ENCODE measurements at places on chromosomes 5 and 9.

DNA sequence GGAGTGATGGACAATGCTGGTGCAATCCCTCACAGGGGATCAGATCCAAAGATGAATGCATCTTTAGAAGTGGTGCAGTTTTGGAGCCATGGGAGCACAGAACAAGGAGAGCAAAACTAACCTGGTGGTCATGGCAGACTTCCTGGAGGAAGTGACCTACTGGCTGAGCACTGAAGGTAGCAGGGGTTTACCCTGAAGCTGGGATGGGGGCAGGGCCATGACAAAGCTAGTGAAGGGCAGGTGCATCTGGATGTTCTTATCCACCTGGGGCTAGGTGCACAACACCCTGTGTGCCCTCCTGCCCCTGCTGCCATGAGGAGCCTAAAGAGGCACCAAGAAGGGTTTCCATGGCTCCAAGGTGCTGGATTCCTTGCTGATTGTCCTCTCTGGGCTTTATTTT, 11.5 kb upstream of the PITX1 start:
- peak; percentile 65 for DNase-seq

- no peak for DNase-seq
Observed at GRCh38 chr5:37751227-37751626, 88.6 kb downstream of the GDNF start.

GRCh38 chr5:143241892-143242291, 161.6 kb downstream of the NR3C1 start:
- DNase-seq, result no peak

GRCh38 chr5:39100301-39100850, 26.2 kb upstream of the RICTOR start:
- no peak for DNase-seq

- DNase-seq, result no peak
Observed at GRCh38 chr5:5404381-5404780, 18.1 kb upstream of the ICE1 start.

DNA sequence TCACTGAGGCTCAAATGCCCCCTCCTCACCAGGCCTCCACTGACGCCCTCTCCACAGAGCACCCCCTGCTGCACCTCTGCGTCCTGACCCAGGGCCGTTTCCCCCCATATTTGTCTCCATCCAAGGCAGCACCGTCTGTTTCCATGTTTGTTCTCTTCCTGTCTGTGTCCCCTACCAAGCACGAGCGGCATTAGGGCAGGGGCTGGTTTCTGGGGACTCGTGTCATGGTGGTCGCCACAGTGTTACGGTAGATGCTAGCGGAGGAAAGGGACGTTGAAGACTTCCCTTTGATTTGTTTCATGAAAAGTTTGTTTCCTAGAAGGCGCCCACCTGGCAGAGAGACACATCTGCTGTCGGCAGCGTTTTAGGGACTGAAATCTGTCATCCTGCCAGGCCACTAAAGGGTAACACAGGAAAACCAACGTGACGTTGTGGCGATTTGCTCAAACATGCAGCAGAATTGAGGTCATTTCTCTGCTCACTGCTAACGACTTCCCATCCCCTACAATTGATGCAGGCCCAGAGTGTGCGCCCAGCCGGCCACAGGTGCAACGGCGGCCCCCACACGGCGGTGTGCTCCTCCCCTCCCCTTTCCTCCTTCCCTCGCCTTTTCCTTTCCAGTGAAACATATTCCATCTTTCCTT, 79.3 kb upstream of the IRX4 start:
- DNase-seq, result no peak

GRCh38 chr5:170491479-170491878, 12.3 kb upstream of the KCNIP1 start:
- no peak for DNase-seq

- no peak for DNase-seq
Observed at GRCh38 chr5:120769312-120769872, 305.3 kb downstream of the PRR16 start.

DNA sequence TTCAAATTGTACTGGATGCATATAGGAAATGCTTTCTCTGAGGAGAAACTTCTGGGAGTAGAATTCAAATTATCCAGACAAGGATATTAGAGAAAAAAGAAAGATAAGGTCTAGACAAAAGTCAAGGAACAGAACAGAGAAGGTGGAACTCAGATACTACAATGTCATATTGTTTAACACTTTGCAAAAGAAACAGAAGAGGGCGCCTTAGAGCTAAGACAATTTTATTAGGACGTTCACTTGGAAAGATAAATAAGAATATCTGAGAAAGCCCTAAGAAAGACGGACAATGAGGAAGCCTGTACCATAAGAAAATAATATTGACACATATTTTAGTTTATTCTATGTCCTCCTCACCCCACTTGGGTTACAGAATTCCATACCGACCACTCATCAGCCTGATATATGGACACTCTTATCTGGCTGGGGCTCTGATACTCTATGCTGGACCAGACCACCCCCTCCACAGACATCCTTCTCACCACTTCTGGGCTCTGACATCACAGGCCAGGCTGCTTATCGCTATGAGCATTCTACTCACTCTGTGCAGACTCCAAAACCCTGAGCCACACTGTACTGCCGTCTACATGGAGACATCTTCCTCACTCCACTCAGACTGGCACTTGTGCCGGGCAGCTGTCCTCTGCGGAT, 9.1 kb upstream of the AK3 start:
- peak; percentile 56 for DNase-seq

DNA sequence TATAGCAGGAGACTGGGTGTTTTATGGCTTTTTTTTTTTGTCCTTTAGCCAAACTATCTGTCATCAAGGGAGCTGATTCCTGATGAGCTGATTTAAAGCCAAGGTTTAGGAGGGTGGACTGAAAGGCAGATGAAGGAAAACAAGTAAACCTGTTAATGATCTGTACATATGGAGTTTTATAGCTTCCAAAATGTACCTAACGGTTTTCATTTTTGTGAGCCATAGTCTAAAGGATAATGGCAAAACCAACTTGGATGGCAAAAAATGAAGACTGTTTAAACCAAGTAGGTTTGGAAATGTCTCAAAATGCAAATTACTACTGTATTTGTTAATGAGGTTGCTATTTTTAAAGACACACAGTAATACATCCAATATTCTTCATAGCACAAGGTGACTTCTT, 281.5 kb downstream of the YTHDC2 start:
- DNase-seq, result no peak

Data from MM.1S (cell line).